ENCODE measurements at places on chromosomes 7 and 10.

GRCh38 chr7:122965306-122965705, 30.2 kb downstream of the TAS2R16 start:
- DNase-seq: no peak

GRCh38 chr7:55043691-55044370, 25.0 kb downstream of the EGFR start:
- no peak for DNase-seq

DNA sequence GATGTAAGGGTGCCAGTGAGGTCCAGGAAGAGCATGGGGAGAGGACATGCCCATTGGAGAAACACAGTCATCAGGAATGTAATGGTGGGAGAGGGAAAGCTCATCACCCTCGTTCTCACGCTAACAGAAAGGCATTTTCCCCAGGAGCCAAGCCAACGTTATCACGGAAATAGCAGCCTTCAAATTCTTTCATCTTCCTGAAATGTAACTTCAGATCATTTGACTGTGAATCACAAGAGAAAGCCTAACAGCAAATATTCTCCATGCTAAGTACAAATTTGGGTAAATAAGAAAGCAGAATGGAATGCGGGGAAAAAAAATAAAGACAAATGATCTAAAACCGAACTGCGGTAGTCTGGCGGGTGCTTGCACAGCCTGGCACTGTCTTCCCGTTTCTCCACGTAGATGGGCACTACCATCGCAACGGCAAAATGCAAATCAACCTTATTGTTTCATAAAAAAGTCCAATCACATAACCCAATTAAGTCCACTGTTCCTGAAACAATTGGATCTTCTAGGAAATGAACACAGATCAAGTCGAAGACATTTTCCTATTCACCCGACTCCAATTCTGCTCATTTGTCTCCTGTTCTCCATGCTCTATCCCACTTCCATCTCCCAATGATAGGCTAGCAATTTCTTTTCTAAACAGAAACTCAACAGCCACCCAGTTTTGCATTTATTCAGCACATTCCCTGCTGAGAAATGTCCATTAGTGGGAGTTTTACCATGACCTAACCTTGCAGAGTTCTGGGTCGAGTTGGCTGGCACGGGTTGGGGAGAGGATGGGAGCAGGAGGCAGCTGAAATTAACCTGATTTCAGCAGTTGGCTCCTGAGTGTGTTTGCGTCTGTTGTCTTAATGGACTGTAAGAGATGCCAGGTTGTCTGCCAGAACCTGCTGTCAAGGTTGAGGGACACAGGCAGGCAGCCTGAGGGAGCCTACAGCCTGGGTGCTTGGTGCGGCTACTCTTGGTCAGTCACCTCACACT, 74.6 kb upstream of the FRMD4A start:
- no peak for DNase-seq

DNA sequence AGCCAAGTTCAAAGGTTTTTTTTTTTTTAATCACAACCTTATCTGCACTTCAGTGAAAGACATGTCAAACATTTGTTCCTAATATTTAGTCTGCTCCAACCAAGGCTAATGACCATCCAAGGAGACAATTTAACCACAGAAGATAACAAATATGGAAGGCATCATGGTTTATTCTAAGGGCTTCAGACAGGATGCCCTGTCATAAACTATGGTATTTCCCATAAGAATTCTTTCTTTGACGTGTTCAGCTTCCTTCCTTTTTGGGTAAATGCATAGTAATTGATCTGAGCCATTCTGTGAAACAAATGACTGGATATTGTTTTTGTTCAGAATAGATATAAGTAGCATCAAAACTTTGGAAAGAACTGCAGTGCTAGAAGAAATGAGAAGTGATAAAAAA, 326.5 kb upstream of the AOAH start:
- DNase-seq: no peak

DNA sequence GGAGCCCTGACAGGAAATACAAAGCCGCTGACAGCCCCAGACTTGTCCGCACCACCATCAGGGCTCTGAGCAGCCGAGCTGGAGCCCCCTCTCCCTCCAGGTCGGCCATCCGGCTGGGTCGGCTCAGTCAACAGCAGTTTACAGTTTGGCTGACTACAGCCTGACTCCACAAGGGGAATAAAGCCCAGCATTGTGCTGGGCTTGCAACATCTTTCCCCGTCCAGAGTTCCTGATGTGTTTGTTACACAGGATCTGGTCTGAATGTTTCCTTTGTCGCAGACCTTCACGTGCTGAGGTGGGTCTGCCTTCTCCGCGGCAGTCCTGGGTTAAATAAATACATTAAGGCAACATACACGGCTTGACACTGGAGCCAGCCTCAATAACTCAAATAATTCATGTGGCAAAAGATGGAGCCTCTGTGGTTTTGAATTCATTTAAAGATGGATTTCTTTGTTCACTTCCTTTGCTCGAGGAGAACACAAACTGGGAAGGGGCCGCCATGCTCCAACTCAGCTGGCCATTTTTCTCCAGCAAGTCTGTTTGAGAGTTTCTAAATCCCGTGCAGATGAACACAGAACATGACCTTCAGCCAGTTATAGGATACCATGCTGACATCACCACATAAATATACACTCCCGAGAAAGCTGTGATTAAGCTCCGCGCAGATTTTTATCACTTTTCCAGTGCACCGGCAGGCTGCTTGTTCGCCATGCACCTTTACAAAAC, 192.1 kb downstream of the WDR11 start:
- no peak for DNase-seq

DNA sequence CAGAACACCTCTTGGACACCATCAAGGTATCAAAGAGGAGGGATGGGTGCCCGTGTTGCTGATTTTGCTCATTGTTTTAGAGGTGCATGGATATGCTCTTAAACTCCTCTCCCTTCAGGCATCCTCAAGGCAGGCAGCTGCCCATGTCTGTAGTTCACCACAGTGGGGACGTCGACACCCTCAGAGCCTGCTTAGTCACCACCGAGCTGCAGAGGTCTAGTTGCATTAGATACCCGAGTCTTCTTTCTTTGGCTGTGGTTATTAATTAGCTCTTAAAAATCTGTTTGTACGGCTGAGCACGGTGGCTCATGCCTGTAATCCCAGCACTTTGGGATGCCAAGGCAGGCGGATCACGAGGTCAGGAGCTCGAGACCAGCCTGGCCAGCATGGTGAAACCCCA, 24.7 kb upstream of the TSPAN13 start:
- no peak for DNase-seq

GRCh38 chr10:112223725-112224124, 40.2 kb upstream of the GPAM start:
- DNase-seq: no peak

DNA sequence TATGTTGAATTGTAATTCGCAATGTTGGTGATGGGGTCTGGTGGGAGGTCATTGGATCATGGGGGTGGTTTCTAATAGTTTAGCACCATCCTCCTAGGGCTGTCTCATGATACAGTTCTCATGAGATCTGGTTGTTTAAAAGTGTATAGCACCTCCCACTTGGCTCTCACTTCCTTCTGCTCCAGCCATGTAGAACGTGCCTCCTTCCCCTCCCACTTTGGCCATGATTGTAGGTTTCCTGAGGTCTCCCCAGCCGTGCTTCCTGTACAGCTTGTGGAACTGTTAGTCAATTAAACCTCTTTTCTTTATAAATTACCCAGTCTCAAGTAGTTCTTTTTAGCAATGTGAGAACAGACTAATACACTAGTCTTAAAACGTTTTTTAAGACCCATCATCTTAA, 15.6 kb upstream of the HECW1 start:
- DNase-seq: no peak

DNA sequence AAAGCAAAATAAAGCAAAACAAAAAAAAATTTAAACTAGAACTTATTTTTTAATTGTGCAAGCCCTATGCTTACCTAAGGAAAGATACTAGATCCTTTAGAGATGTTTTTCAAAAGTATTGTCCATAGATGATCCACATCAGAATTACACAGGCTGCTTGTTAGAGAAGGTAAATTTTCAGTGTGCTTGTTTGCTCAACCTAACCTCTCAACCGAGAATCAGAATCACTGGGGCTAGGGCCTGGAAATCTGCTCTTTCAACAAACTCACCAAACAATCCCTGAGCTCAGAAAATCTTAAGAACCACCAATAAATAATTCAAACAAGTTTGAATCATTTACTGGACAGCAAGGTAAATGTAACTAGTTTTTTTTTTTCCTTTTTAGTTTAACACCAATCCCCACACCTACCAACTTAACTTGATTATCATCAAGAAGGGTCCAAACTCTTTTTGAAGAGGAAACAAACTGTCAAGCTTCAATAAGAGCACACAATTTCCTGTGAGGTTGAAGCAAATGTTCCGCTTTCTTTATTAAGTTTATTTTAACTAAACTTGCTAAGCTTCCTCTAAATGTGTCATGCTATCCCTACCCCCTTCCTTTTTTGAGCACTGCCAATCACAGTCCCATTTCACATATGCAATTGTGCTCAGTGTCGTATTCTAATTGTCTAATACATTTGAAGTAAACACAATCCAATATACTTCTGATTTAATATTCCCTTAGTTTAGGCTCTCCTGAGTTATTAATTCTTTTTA, 7.4 kb upstream of the TSPAN33 start:
- no peak for DNase-seq

DNA sequence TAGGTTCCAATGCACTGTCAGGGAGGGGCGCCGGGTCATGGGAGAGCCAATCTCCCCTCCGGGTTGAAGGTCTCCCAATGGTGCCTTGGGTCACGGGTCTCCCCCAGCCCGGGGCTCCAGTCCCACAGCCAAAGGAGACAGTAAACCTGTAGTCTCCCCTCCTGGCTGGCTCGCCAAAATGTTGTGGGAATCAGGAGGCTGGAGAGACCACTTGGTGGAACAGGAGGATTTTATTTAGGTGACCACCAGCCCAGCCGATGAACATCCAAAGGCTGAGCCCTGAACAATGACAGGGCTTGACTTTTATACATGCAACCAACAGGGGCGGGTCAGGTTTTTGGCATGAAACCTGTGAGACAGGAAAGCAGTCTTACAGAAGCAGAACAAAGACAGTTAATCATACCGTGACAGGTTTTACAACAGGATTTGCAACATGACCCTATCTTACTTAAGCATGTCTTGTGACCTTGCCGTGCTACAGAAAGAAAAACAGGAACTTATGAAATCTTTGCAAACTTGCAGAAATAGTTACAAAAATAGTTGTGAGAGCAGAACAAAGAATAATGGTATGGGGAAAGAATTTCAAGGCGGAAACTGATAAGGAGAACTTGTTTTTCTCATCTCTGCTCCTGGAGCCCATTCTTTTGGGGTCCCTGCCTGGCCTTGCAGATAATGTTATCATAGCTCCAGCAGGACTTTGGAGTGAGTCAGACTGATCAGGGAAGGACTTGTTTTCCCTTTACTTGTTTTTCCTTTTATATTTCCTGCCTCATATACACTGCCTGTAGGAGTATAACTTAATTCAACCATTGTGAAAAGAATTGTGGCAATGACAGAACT, 7.1 kb downstream of the ERV3-1 start:
- no peak for DNase-seq

- peak; percentile 7 for DNase-seq
These were observed 98.8 kb upstream of the ZNF722 start for GRCh38 chr7:63899691-63900393.
